ENCODE measurements at places on chromosomes 1 and 21.

DNA sequence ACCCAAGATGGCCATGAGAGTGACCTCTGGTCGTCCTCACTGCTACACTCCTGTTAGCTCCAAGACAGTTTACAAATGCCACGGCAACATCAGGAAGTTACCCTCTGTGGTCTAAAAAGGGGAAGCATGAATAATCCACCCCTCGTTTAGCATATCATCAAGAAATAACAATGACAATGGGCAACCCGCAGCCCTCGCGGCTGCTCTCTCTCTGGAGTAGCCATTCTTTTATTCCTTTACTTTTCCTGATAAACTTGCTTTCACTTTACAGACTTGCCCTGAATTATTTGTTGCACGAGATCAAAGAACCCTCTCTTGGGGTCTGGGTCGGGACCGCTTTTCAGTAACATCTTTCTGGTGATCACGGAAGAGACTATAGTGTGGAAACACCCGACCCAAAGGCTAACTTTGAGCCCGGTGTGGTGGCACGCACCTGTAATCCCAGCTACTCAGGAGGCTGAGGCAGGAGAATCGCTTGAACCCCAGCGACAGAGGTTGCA is 19.8 kb upstream of the COX20 start:
- H3K36me3 ChIP-seq, result no peaks in the 10 kb centered on the region
- DNase-seq, result no peak
- peaks cover 10% of the 10 kb centered on the region for H3K27me3 ChIP-seq
- H3K4me1 ChIP-seq, result no peaks in the 10 kb centered on the region
- no peak overlapping the region for H3K27ac ChIP-seq
- no peak overlapping the region for H3K4me3 ChIP-seq

DNA sequence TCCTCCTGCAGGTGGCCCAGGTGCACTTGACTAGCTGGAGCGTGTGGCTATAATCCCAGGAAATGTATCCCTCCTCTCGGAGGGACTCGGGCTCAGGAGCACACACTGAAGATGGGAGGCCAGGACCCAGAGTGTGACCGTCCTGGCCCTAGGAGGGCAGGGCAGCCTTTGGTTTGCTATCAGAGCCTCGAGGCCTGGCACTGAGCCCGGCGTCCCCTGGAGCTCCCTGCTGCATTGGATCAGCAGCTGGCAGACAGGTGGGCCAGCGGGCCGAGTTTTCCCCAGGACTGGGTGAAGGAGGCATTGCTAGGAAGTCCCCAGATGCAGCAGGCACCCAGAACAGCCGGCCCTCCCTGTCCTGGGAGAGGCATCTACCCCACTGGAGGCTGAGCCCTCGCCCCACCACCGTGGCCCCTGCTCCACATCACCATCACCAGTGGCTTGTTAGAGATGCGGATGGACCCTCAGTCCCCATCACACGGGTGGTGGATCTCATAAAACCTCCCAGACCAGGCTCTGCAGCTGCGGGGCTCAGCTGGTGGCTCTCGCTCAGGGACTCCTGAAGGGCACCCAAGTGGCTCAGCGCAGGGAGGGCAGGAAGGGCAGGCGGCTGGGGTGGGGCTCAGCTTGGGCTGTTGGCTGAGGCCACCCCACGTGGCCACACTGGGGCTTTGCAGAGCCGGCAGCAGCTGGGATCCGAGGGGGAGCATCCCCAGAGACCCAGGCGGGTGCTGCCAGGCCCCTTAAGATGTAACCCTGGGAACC is 32.7 kb upstream of the POFUT2 start:
- peaks cover 18% of the 10 kb centered on the region for H3K36me3 ChIP-seq
- H3K27ac ChIP-seq, result no peak overlapping the region
- DNase-seq, result no peak
- no peaks in the 10 kb centered on the region for H3K27me3 ChIP-seq
- H3K4me3 ChIP-seq, result no peak overlapping the region

- no peak overlapping the region for H3K4me3 ChIP-seq
- H3K36me3 ChIP-seq, result no peaks in the 10 kb centered on the region
- no peak for DNase-seq
- H3K27ac ChIP-seq, result no peak overlapping the region
These were observed 169.3 kb upstream of the USP25 start for GRCh38 chr21:15560383-15561056.

DNA sequence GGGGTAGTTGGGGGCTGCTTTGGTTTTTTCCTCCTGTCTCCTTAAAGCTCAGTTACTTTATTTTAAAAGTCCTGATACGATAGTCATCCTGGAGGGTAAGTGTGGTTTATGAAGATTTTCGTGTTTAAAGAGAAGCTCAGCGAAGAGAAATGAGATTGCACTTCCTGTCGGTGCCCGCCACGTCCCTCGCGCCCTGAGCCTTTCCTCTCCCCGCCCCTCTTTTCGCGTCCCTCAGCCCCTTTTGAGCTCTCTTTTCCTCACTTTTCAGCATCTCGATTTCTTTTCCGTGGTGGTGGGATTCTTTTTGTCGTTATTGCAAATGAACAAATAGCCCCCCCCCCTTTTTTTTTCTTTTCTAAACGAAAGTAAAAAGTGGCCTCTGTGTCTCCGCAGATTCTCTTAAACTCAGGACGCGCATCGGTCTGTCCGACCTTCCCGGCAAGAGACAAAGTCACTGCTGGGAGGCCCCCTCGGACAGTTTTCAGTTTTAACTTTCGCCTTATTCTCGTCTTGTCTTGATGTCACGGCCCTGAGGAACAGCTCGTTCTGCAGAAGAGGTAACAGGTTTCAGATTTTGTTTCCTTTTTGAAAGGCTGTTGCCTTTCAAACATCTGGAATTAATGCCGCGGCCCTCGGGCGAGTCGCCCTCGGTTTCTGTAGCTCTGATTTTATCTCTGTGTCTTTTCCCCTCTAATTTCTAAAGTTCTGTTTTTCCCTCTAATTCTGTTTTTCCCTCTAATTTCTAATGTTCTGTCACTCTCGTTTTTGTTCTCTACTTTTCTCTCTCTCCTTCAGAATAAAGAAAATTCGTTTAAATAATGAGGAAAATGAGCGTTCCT is 1.0 kb upstream of the DMRTA2 start:
- H3K4me1 ChIP-seq, result peaks cover 21% of the 10 kb centered on the region
- no peak for DNase-seq
- H3K36me3 ChIP-seq, result peaks cover 13% of the 10 kb centered on the region
- H3K27ac ChIP-seq, result no peak overlapping the region
- no peak overlapping the region for H3K4me3 ChIP-seq
- peaks cover 73% of the 10 kb centered on the region for H3K27me3 ChIP-seq

DNA sequence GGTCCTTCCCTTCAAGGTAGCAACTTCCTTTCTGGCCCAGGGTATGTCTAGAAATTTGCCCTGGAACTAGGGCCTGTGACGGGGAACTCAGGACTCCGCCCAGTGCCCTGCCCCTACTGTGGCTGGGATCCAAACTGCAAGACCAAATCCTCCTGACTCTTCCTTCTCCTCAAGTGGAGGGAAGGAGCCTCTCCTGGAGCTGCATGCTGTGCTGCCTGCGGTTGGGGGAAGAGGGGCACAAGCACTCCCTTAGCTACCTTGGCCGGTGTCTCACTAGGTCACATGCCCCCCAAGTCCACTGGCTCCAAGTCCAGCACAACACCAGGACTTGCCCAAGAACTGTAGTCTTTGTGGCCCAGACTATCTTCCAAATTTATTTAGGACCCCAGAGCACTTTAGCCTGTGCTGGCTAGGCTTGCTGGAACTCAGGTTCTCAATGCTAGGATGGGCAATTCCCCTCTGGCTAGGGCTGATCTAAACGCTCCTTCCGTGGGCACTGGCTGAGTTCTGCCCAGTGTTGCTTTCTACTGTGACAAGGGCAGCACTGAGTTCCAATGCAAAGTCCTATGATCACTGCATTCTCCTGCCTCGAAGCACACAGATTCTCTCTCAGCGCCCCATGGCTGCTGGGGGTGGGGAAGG is 12.2 kb downstream of the ADSS2 start:
- DNase-seq, result peak; percentile 45
- H3K36me3 ChIP-seq, result peaks cover 44% of the 10 kb centered on the region
- no peak overlapping the region for H3K4me3 ChIP-seq
- peak overlapping the region; percentile 0 for H3K27ac ChIP-seq
- peaks cover 74% of the 10 kb centered on the region for H3K4me1 ChIP-seq
- no peaks in the 10 kb centered on the region for H3K27me3 ChIP-seq

All from Calu3 (cell line).